ENCODE measurements at places on chromosomes 1 and 21.
A peak's percentile ranks its signal among the peaks of the same experiment; 100 is the strongest.

GRCh38 chr1:169012416-169012815, 94.1 kb upstream of the ATP1B1 start:
- DNase-seq = no peak

- no peak for DNase-seq
Measured at GRCh38 chr21:30676737-30677136, 34.1 kb downstream of the KRTAP20-3 start.

DNA sequence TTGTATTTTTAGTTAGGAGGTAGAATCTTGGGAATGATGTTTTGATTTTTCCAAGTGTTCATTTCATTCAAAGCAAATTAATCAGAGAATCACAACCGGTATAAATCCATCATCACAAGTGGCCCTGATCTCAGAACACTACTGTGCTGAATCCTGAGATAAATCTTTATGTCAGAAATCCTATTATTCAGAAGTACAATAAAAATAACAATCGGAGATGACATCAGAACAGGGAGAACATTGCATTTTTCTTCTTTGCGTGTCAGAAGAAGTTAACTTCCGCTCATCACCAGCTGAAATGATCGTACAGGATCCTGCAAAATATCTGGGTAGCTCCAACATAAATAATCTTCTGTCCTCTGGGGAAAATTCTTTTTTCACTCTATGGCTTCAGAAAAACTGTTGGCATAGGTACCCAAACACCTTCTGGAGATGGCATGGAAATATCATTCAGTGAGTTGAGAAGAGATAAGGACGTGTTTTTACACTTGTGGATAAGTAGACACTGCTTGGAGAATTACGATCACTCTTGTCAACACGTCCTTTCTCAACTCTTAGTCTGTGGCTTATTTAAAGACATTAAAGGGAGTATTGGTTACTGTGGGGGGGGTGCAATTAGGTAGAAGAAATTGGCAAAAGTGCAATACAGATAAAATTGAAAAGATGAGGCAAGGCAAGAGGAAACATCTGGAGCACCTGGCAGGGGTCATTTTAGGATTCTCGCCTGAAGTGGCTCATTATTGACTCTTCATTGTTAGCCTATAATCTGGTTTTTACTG, 46.9 kb upstream of the SMYD2 start:
- DNase-seq = no peak

DNA sequence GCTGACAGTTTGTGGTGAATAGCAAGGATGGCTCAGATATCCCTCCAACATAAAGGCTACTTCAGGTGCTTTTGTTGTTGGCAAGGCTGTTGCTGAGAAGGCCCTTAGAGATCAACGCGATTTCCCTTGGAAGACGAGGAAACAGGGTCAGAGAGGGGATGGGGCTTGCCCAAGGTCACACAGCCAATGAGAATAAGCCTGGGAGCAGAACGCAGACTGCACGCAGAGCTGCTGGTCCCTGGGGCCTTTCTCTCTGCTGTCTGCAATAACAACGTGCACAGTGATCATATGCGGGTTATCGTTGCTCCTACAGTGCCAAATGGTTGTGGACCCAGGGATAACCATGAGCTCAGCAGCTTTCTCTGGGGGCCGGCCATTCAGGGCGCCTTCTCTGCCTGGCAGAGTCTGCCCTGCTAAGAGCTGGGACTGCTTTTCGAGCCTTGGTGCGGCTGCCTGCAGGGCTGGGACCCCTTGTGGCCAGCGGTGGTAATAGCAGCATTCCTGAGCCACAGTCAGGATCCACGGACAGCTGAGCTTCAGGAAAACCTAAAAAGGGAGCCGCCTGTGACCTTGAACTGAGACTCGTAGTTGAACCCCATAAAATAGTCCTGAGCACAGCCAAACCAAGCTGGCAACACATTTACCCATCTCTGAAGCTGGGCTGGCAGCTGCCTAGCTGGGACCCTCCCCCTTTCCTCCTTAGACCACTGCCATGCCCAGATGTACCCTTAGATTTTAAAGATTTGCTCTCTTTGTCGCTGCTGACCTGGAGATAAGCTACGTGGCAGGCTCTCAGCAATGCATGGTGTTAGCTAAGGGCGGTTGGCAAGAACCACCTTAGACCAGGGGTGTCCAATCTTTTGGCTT, 39.8 kb downstream of the HTR6 start:
- DNase-seq = peak; percentile 63

Measured in thyroid gland (tissue), 4 donors.